ENCODE measurements at places on chromosomes 6 and 20.

DNA sequence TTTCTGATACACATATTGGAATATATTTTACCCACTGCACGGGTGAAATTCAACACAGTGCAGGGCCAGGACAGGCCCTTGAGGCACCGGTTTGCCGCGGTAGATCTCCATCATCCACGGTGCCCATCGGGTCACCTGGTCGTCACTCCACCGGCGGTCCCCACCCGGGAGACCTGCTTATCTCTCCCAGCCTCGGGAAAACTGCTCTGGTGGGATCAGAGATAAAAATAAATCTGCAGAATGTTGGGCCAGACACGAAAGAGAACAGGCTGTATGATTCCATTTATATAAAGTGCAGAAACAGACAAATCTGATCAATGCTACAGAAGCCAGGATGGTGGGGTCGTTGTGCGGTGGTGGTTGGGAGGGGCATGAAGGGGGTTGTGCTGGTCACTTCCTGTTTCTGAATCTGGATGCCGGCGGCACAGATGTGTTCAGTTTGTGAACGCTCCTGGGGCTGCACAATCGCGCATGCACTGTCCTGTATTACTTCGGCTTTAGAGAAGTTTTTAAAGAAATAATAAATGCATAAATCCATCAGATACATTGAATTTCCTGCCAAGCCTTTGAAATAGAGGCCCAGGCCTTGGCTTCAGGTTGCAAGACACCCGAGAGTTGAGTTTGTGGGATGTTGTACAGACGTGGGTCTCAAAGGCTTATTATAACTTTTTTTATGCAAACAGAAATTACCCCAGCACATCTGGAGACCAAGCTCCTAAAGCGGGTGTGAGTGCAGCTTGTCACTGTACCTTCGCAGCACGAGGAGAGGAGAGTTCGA, 54.3 kb downstream of the ANKRD60 start:
- DNase-seq: no peak

DNA sequence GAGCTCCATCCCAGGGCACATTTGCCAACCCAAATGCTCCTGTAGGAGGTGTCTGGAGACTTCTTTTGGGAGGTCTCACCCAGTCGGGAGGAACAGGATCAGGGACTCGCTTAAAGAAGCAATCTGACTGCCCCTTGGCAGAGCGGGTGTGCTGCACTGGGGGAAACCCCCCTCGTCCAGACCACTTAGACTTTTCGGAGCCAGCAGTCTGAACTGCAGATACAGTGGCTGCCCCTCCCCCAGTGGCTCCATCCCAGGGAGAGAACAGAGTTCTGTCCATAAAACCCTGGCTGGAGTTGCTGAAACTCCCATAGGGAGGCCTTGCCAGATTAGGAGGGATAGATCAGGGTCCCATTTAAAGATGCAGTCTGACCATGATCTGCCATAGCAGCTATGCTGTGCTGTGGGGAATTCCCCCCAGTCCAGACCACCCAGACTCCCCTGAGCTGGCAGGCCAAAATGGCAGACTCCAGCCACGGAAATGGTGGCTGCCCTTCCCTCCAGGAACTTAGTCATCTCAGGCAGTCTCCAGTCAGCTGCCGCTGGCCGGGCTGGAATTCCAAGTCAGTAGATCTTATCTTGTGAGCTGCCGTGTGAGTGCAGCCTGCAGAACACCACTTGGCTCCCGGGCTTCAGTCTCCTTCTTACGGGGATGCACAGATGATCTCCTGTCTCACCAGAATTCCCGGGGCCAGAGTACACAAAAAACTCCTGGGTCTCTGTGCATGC, 278.1 kb upstream of the SASH1 start:
- no peak for DNase-seq

GRCh38 chr6:54541541-54541940, 233.3 kb downstream of the TINAG start:
- no peak for DNase-seq

DNA sequence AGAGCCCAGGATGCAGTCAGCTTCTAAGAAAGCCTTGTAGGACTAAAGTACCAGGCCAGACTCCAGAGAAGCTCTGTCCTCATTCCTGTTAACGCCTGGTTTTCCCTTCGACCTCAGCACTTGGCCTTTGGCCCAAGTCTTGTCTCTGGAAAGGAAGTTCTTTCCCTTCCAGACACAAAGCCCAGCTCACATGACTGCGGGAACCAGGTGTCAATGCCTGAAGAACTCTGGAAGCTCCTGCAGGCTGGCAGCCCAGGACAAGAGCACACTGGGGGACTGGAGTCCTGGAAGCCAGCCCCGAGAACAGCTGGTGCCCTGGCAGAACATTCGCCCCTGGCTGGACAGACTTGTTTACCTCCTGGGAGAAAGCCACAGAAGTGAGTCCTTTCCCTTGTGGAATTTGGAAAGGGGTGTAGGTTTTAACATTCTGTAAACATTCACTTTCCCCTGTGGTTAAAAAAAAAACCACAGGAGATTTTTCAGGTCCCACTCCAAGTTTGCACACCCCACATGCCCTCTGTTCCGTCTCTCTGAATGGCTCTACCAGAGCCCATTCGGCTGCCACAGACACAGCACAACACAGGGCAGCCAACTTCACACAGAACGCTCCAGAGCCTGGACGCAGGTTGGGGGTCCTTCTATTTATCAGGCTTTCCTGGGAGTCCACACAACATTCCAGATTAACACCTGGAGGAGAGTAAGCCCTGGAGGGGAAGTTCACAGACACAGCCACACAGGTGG, 18.1 kb downstream of the ACSS1 start:
- DNase-seq: no peak

DNA sequence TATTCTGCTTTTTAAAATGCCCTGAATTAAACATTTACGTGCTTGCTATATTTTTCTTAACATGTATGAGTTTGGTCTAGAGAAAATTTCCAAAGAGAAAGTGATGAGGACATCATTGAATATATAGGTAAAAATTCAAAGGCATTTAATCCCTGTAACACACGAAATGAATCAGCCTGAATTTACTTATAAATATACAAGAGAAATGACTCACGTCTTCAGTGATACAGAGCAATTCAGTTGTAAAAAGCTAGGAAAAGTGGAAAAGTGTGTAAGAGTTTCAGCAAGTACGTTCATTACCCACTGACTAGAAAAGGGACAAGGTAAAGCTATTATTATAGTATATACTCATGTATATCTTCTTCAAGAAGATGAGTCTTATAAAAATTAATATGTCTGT, 124.8 kb downstream of the HIVEP1 start:
- DNase-seq: no peak

DNA sequence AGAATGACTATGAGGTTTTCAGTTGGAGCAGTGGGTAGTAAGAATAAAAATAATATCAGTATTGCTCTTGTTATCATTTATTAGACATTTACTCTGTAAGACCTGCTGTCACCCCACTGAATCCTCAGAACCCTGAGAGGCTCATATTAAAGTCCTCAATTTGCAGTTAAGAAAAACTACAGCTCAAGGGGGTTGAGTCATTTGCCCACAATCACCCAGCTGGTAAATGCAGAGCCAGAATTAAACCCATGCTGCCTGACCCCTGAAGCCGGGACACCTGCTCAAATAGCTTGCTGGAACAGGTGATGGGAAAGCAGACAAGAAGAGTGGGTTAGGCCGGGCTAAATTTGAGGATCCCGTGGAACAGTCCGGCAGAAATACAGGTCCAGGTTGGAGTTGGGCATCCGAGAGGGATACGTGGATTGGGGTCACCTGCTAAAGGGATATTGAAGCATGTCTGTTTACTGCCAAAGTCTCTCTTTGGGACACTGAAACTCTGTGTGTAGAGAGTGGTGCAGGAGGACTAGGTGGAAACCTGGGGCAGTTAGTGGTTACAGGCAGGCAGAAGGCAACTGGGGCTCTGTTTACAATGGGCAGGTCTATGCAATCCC, 344.1 kb downstream of the CDC5L start:
- DNase-seq: no peak

- DNase-seq: no peak
Measured at GRCh38 chr6:70846207-70846835, 110.5 kb downstream of the B3GAT2 start.

- no peak for DNase-seq
Measured at GRCh38 chr20:25496968-25497401, 88.3 kb downstream of the NINL start.

Measured in CD4-positive, alpha-beta T cell treated with Interleukin-6 at 100 ng/mL for 8 hours (primary cell).